NCI-H2107 (cell line): ENCODE measurements at places on chromosomes 13 and 19.

DNA sequence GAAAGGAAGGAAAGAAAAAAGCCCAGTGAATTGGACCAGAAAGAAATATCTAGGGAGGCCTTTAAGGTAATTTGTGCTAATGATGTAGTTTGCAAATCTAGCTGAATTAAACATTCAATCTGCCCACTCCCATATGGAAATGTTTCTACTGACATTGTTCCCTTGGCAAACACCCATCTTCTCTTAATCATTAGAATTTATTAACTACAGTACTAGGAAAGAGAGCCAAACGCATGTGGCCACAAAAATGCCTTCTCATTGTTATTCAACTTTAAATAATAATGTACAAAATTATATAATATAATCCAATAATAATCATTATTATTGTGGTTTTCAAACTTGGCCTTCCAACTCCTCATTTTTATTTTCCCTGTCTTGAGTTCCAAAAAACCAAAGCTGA is 234.7 kb downstream of the NHLRC3 start:
- no peak for DNase-seq

DNA sequence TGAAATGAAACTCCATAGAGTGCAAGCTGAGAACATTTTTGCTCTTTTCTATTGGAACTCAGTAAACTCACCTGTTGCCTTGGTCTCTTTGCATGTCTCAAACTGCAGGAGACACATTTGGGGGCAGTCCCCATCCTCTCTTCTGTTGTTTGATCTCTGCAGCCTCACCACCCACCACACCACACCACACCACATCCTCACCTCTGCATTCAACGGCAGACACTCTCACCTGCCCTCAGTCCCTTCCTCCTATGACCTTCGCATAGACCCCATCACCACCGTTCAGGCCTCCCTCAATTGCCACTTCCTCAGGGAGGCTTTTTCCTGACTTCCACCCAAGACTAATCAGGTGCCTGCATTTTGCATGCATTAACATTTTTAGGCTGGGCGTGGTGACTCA is 14.4 kb upstream of the TPM4 start:
- DNase-seq, result no peak

DNA sequence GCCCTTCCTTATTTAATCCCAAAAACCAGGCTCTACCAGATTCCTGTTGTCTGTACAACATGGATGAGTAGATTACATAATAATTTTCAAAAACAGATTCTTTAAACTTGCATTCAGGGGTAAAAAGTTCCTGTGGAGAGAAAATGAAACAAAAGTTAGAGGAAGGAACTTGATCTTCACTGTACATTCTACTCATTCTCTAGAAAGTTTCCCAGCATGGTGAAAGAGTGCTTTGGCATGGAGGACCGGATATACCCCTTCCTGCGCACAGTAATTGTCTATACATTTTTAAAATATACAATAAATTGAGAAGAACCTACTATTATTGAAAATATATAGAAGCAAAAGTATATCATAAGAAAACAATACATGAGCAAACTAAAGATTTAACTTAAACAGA is 274.2 kb downstream of the ITGBL1 start:
- no peak for DNase-seq

- peak; percentile 41 for DNase-seq
Observed at GRCh38 chr19:41993612-41994483, at the start of gene ATP1A3. Gene ATP1A3, minus strand, starts transcription at chr19:41994230. Its CDS starts 154 bp downstream, at chr19:41994076.

DNA sequence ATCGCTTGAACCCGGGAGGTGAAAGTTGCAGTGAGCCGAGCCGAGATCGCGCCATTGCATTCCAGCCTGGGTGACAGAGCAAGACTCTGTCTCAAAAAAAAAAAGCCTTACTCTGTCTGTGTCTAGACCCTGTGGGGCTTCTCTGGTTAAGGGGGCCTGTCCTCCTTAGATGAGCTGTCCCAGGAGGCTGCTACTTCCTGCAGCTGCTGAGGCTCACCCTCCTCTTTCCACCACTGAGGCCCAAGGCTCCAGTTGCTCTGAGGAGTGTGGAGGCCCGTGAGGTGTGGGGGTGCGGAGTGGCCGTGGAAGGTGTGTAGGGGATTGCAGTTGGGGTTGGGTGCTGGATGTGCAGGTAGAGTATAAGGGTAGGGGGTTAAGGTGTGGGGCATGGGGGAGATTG is 22.1 kb upstream of the RASA3 start:
- DNase-seq, result no peak

- DNase-seq, result no peak
Observed at GRCh38 chr13:99805361-99805760, 166.2 kb downstream of the ZIC5 start.
